K562 (cell line): ENCODE measurements at places on chromosomes 7 and 10. TPM values are rescaled to one million over a fixed set of nuclear protein-coding genes. Genes with fewer than 3 reads are reported as not detected.

- DNase-seq, result no peak
These were observed 224.6 kb downstream of the RELN start for GRCh38 chr7:103764901-103765300.

- no peak for DNase-seq
These were observed 166.7 kb downstream of the PTPN20 start for GRCh38 chr10:47077941-47078340.

DNA sequence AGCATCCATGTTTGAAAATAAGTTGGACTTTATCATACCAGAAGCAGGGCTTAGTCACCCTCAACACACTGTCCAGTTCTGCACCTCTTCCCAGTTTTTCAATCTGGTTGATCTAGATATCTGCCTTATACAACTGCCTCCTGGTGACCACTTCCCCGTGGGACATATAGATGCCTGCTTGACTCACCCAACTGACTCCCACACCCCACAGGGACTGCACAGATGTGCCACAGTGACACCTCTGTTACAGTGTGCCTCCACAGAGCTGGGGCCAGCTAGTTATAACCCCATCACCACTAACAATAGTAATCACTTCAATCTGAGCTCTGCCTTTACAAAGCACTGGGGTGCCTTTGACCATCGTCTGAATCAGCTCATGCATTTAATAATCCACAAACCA, 82.6 kb upstream of the AOAH start:
- DNase-seq, result no peak

DNA sequence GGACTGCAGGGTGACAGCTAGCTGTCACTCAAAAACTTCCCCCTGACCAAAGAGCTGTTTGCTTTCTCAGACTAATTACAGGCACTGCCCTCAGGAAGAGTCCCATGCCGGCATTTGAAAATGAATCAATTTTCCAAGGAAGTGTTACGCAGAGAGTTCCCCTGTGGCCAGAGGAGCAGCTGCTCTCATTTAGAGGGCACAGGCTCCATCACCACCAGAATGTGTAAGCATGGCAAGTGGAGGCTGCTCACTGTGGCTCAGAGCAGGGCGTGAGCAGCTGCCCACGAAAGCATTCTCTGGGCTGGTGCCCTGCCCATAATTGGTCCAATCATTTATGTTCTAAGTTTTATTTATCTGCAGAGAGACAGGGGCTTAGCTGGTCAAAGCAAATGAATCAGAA, 202.2 kb downstream of the RAMP3 start:
- no peak for DNase-seq

- no peak for DNase-seq
These were observed 23.7 kb upstream of the ITGB1 start for GRCh38 chr10:32981760-32982159.

Gene WNT8B
- not detected in 2 replicates for total RNA-seq

DNA sequence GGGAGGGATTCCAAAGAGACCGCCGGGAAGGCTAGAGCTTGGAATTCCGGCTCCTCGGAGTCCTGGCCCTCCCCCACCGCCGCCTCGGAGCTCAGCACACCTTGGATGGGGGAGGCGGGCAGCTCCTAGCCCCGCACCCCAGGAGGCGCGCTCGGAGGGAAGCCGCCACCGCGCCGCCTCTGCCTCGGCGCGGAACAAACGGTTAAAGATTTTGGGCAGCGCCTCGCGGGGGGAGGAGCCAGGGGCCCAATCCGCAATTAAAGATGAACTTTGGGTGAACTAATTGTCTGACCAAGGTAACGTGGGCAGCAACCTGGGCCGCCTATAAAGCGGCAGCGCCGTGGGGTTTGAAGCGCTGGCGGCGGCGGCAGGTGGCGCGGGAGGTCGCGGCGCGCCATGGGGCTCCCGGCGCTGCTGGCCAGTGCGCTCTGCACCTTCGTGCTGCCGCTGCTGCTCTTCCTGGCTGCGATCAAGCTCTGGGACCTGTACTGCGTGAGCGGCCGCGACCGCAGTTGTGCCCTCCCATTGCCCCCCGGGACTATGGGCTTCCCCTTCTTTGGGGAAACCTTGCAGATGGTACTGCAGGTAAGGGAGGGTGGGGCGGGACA, at the start of gene CYP26A1:
CYP26A1 (plus strand) TSS at position 355 of the 608 bp plus-strand sequence; CDS start at position 397, 42 bp downstream.
- DNase-seq, result peak; percentile 50

Gene IKZF1
- 85.3 and 96.6 TPM in 2 replicates for total RNA-seq

Gene AKR1C4
- 0.13 TPM in 1 of 2 replicates, not detected in the other for total RNA-seq

GRCh38 chr7:111653846-111654245, 91.6 kb upstream of the IMMP2L start:
- DNase-seq, result no peak

GRCh38 chr10:113515601-113516000, 37.3 kb upstream of the HABP2 start:
- DNase-seq, result no peak

DNA sequence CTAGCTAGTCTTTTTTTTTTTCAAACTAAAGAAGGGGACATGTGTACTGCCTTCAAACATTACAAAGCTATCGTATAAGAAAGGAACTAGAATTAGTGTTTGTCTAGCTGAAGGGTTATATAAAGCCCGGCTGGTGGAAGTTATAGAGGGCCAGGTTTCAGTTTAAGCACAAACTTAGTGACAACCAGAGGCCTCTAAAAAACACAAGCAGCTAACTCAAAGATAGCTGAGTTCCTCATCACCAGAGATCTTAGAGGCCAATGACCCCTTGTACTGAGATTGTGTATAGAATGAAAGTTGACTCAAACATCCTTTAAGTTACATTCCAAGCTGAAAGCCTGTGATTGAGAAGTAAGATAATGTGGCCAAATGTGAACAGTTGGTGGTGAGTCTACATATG, 28.1 kb upstream of the SGMS1 start:
- DNase-seq, result no peak

DNA sequence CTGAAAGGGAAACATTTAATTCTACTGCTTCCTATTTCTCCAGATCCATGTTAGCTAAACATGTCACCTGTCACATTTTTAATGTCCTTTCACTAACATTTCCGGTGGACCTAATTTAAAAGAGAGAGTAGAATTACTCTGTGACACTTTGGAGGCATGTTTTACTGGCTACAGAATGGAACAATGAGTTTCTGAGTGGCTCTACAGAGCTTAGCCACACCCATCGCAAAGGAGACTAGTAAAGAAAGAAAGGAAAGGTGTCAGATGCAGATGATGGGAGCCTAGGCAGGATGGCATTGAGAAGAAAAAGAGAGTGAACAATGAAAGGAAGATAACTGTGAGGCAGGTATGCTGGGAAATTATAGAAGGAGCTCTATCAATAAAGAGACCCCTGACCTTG, 35.9 kb downstream of the NDUFB2 start:
- DNase-seq, result no peak

Gene BICC1
- total RNA-seq, result not detected in 2 replicates

DNA sequence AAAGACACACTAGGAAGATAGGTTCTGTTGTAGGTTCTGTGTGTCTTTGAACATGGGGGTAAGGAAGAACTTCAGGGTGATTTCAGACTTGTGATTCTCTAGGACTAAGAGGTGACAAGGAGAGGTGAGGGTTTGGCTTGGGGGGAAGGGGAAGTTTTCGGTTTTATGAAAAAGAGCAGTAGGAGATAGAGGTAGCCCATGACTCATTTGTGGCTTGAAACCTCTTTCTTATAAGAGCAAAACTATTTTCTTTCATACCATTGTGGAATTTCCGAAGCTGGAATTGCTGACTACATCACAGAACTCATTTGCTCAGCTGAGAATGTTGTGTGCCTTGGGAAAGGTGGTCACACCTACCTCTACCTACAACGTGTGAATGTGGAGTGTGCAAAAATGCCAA, 39.6 kb upstream of the IKZF1 start:
- DNase-seq, result no peak
